ENCODE measurements at places on chromosomes 3 and 15.
A peak's percentile ranks its signal among the peaks of the same experiment; 100 is the strongest.

GRCh38 chr15:38036790-38037338 is 102.4 kb downstream of the TMCO5A start:
- no peak for DNase-seq

- DNase-seq = no peak
These were observed 44.4 kb downstream of the ADAM10 start for GRCh38 chr15:58705105-58705504.

GRCh38 chr3:52920841-52921240 is 23.5 kb upstream of the STIMATE start:
- peak; percentile 22 for DNase-seq

DNA sequence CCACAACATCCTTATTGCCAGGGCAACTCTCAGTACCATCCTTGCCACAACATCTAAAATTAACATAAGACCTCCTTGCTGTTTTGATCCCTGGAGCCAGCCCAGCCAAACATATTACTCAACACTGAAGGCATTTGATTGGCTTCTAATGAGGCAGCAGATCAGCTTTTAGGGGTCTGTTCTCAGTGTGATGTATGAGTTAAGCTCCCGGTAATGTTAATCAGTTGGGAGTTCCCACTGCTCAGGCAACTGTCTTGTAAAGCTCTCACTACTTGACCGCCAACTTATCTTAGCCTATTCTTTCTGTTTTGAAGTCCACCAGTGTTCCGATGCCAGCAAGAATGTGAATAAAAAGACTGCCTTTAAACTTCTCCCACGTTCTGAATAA is 158.9 kb downstream of the FOXB1 start:
- DNase-seq = no peak

DNA sequence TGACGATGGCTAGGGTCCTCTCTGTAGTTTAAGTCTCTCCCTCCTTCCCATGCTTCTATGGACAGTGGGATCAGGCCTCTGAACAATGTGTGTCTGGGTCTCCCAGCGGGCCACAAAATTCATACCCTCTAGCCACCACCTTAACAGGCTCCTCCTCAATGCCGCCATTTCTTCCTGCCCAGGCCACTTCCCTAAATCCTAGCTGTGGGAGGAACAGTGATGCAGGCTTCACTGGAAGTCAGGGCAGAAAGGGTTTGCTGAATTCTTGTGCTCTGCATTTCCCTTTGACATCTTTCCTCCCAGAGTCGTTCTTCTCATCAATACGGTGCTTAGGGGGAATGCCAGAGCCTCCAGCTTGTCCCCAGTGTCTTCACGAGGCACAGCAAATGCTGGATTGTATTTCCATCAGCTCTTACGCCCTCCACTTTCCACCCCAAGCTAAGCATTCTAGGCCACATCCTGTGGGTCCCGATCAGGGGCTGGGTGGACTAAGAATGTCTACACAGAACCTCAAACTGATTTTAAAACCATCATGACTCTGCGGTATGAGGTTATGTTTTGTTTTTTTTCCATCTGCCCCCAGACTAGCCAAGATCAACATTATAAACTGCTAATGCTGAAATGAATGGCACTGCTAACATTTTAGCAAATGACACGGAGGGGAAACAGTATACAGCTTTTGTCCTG is 11.9 kb upstream of the LDHAL6B start:
- DNase-seq = no peak

DNA sequence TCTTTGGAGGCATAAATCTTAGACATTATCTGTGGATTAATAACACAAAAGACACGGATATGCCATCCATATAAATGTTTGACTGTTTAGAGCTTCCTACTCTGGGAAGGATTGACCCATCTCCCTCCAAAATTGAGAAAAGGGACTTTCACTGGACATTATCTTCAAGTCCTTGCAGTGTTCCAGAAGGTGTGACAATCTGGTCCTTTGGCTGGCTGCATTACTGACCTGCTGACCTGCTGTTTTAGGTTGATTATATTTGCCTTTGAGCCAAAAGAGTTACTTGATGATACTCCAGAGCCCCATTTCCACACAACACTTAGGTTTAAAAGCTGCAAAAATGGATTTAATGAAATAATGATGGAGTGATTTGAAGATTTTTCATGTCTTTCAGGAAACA is 504.6 kb downstream of the LPP start:
- no peak for DNase-seq
